ENCODE measurements at places on chromosomes 13 and 19.

DNA sequence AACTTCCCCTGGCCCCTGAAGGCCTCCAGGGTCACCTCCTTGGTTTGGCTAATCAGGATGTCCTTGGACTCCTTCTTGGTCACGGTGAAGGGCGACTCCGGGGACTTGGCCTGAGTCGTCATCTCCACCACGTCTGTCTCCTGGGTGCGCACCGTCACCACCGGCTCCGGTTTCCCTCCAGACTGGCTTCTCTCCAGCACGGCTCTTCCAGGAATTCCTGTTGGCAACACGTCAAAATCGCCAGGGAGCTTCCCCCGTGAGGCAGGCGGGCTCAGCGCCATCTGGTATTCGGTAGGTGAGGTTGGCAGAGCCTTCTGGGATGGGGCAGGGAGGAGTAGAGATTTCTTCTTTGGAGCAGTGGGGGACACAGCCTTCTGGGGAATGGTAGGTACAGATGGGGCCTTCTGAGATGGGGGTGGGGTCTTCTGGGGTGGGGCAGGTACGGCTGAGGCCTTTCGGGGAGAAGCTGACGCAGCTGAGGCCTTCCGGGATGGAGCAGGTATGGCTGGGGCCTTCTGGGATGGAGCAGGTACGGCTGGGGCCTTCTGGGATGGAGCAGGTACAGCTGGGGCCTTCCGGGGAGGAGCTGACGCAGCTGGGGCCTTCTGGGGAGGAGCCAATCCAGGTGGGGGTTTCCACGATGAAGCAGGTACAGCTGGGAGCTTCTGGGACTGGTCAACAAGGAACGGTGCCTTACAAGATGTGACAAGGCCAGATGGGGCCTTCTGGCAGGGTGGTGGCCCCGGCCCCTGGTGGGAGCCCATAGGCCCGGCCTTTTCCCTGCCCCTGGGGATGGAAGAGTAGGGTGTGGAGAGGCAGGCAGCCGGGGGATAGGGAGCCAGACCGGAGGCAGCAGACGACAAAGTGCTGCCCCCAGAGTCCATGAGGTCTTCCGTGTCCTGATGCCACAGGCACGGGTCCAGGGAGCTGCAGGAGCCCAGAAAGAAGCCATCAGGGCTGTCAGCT lies 3.8 kb downstream of the GARIN5B start:
- no peak for DNase-seq

GRCh38 chr13:46211116-46211482 lies 629 bp upstream of the LRRC63 start:
- DNase-seq = peak; percentile 30

- no peak for DNase-seq
Observed at GRCh38 chr13:111947026-111947810, 119.7 kb upstream of the SOX1 start.

- DNase-seq = no peak
Observed at GRCh38 chr13:42766016-42766415, 15.4 kb upstream of the FAM216B start.

GRCh38 chr13:41590643-41591042 lies 133.3 kb downstream of the RGCC start:
- DNase-seq = no peak

DNA sequence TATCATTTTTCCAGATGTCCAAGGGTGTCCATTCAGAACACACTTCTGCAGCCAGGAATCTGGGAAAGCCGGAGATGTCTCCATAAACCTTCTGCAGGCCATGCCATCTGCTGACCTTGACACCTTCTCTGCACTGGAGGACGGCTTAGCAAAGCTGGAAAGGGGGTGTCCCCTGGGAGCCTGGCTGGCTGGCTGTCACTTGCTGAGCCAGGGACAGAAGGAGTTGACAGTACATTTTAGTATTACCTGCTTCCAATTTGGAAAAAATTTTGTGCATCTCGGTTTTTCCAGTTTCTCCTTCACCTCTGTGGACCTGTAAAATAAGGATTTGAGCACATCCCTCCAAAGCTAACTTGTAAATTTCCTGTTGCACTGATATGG lies 8.1 kb upstream of the CHST8 start:
- DNase-seq = no peak

DNA sequence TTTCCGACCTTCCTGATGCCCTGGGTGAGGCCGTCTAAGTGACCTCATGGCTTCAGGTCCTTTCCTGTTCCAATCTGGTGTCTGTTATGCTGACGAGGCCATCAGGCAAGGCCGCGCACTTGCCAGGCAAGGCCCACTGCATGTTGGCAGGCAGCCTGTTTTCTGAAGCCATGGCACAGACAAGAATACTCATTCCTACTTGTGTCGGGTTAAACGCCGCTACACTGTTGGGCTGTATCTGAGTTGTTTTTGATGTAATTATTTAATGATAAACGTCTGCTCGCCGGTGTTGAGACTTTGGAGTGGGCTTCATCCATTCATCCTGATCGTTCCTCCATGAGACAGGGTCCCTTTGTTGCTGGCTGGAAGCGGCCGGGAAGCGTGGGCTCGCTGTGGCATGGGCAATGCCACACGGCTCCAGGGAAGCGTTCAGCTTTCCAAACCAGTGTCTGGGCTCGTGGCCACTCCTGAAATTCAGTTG lies 92.1 kb downstream of the ATP11A start:
- no peak for DNase-seq

- peak; percentile 81 for DNase-seq
Observed at GRCh38 chr19:15449620-15450527, at the start of gene WIZ. Gene WIZ (minus strand): TSS chr19:15449956. CDS start chr19:15448307, 1,649 bp downstream.

DNA sequence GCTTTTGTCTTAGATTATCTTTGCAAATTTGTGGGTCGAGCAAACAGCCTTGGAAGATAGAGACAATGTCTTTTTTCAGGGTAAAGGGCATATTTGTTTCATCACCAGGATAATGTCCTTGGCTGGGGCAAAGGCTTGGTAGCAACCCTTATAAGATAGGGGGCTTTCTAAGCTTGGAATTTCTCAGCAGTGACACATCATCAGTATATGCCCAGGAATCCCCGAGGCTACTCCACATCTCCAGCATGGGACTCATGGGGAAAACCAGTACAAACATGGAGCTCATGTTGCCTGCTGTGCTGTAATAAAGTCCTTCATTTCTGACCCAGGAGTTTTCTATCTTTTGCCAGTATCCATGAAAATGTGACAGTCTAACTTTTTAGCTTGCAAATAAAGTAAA lies 77.1 kb downstream of the DCLK1 start:
- no peak for DNase-seq

- no peak for DNase-seq
Observed at GRCh38 chr19:8196271-8196927, 12.8 kb upstream of the CERS4 start.

- DNase-seq = no peak
Observed at GRCh38 chr19:13839938-13840304, 37.0 kb upstream of the NANOS3 start.

DNA sequence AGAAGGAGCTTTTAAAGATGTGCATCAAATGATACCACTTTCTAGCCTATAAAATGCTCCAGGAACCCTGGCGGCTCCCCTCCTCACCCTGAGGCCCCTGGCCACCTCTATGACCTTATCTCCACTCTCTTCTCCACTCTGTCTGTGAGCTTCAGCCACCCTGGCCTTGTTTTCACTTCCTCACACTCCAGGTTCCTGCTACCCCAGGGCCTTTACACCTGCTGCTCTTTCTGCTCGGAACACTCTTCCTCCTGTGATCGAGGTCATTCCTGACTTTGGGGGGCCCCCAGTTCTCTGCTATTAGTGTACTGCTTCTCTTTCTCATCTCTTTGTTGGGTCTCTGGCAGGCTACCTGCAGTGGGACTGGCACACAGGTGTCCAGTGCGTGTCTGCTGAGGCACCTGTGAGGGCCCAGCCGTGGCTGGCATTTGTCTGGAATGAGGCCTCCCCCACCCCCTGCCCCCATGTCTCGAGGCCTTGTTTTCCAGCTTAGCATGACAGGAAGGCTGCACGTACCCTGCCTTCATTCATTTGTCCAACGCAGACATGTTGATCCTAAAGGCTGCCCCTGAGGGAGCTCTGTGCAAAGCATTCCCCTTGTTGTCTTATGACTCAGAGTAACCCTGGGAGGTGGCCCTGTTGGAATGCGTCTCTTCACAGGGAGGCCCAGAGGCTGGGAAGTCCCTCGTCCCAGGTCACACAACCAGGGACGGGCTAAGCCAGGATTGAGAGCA lies 2.3 kb downstream of the DDA1 start:
- DNase-seq = peak; percentile 84

DNA sequence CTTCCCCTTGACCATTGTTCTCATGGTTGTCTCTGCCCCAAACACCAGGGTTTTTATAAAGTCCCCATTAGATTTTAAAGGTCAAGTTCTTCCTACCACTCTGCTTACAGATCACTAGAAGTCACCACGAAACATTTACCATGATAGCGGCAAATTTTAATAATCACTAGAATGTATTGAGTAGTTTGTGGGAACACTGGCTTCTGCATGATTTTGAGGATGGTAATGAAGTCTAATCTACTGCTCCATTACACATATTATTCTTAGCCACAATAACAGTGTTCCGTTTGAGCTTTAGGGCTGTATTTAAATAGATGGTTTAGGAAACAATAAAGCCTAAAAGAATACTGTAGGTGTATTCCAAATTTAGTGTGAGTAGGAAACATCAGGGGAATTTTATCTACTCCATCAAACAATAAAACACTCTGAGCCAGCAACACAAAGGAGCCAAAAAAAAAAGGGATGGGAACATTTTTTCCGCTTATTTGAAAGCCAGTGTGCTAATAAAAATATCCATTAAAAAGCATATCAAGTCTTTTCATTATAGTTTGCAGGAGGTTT lies 49.7 kb downstream of the KLF12 start:
- no peak for DNase-seq

GRCh38 chr19:2207991-2208860 lies 27.9 kb downstream of the PLEKHJ1 start:
- peak; percentile 45 for DNase-seq

GRCh38 chr13:89214185-89214584 lies 1543.0 kb downstream of the SLITRK5 start:
- no peak for DNase-seq

DNA sequence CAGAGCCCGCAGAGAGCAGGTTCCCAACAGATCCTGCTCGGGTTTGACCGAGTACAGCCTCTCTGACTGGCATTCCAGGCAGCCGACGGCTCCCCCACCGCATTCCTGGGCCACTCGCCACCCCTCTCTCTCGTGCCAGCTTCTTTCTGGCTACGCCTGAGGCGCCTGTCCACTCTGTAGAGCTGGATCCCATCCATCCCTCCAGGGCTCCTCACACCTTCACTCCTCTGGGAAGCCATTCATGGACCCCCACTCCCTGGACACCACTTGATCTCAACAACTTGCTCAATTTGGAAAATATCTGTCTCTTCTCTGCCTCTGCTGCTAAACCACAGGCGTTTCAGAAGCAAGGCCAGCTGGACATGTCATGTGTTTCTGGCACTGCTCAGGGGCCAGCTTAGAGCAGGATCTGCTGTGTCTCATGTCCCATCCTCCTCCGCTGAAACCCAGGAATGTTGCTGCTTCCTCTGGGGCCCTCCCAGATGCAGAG lies 30.6 kb upstream of the ATP1A3 start:
- peak; percentile 77 for DNase-seq

DNA sequence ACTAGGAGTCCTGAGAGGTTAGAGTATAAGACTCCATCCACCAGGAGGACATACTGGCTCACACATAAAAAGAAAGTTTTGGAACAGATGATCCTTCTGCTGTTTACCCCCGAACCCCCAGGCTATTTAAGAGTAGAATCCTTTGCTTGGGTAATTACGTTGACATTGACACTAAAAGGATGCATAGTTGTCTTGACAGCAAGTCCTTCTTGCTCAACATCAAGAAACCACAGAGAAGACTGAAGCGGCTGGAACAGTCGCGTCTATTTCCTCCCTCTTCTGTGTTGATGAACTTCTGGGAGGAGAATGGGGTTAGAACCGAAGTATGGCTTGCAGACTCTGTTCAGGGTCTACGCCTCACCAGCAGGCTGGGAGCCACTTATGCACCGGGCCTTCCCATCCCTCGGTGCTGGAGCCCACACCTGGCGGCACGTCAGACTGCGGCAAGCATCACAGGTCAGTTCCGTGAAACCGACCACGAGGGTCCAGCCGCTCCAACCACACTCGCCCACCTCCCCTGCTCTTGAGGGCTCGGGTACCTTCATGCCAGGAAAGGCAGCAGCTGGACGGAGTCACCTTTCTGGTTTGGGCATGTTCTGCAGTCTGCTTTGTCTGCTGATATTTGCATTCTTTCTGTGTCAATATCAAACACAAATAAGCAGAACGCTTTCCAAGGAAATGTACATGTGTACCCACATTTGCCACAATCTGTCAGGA lies 42.4 kb upstream of the RANBP3 start:
- peak; percentile 37 for DNase-seq

DNA sequence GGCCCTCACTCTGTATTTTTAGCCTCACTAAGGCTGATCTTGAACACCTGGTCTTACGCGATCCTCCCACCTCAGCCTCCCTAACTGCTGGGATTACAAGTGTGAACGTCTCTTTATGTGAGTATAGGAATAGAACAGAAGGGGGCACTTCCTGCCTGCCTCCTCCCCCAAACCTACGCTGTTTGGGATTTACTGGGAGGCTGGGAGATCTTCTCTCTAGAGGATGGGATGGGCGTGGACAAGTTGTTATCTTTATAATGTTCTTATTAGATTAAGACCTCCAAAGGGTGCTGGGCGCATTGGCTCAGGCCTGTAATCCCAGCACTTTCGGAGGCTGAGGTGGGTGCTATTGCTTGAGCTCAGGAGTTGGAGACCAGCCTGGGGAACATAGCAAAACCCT lies 2.9 kb upstream of the CSNK1G2 start:
- DNase-seq = no peak

DNA sequence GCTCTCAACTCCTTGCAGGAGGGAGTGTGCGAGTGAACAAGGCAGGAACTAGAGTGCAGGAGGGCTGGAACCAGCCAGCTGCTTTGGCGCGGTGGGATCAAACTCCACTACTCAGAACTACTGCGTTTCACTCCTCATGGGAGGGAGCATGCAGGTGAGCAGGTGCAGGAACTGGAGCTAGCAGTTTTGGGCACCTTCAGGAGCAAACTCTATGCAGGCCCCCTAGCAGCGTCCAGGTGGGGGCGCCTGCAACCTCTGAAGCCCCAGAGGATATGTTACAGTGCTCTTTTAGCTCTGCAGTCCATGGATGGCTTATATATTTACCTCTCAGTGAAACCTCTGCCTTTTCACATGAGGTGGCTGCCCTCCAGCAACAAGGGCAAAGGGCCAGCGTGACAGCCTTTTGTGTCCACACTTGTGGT lies 1303.4 kb downstream of the PCDH9 start:
- no peak for DNase-seq

GRCh38 chr13:28056970-28057712 lies 43.2 kb downstream of the FLT3 start:
- no peak for DNase-seq

- peak; percentile 28 for DNase-seq
Observed at GRCh38 chr19:5880604-5881078, 10.3 kb upstream of the FUT5 start.

- DNase-seq = no peak
Observed at GRCh38 chr13:31903111-31903815, 128.3 kb upstream of the FRY start.

DNA sequence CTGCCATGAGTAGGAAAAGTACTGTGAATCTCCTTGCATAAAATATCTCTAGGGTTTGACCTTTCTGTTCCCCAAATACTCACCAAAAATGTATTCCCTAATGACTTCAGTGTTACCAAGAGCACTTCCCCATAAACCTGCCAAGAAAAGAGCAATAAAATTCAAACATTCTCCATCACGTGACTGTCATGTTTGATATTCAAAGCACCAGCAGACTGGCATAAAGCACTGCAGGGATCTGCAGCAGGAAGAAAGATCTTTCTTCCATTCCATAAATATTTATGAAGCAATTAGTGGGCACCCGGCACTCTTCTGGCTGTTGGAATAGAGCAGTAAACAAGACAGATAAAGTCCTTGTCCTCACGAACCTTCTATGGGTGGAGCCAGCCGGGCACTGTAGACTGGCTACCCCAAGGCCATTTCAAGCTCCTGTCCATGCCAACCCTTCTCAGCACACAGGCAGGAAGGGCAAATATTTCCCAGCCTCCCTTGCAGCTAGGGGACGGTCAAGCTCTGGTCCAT lies 20.3 kb downstream of the PLA2G4C start:
- DNase-seq = peak; percentile 35
